ENCODE measurements at places on chromosomes 16 and 17.

GRCh38 chr16:86848821-86849220 is 270.5 kb downstream of the FOXL1 start:
- DNase-seq: no peak

DNA sequence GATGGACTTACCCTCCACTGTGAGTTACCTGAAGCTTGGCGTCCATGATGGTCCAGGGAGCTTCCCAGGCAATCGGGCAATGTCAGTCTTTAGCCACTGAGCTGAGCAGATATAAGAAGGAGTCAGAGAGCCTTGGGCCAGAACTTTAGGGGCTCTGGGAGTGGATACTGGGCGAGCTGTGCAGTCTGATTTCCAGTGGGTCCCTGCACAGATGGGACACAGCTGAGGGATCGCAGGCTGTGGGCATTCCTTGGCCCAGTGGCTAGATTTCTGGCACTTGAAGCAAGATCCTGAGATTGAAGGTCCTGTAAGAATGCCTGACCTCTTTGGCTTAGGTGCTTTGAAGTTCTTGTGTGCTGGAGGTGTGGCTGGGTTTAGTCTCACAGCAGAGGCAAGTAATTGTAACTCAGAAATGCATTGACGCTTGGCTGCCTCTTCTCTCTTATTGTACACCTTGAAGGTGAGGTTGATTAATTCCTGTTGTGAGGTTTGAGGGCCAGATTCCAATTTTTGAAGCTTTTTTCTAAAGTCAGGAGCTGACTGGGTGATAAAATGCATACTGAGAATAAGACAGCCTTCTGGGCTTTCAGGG is 2283.8 kb downstream of the TP53TG3F start:
- no peak for DNase-seq

- DNase-seq: no peak
These were observed 45.5 kb downstream of the TBC1D16 start for GRCh38 chr17:79990051-79990592.

- no peak for DNase-seq
These were observed 829 bp downstream of the PITPNM3 start for GRCh38 chr17:6555331-6556120.

DNA sequence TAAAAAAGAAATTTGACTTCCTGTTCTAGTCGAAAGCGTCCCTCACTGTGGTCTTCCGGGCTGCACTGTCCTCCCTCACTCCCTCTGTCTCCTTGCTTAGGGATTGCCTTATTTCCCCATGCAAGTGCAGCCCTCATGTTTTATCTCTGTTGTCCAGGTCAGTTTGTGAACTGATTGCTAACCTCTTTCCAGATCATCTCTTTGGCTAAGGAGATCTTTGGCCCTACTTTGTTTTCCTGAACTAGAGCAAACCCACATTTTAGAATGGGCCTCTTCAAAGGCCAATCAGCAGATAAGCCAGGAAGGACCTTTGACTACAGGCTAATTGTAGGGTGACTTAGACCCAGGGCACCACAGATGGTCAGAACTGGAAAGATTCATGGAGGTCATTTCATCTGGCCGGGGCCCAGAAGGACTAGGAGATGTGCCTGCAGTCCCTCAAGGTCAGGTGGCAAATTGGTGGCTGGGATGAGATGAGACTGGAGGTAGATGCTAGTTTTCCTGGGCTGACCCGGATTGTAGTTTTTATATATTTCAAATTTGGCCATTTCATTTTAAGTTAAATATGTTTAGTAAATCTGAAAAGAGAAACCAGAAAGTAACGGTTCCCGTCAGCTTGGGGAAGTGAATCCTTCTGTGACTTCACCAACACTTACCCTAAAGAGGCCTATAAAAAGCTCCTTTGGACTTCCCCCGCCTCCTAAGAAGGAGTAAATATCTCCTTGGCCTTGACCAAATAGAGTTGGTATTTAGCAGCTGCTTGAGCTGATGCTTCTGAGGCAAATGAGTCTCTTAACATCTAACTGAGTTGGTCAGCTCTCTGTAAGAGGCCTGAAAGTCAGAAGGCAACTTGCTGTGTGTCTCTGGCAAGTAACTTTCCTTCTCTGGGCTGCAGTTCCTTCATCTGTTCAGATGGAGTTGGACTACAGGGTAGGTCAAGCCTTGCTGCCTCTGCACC is 6.2 kb upstream of the SLC25A19 start:
- no peak for DNase-seq

DNA sequence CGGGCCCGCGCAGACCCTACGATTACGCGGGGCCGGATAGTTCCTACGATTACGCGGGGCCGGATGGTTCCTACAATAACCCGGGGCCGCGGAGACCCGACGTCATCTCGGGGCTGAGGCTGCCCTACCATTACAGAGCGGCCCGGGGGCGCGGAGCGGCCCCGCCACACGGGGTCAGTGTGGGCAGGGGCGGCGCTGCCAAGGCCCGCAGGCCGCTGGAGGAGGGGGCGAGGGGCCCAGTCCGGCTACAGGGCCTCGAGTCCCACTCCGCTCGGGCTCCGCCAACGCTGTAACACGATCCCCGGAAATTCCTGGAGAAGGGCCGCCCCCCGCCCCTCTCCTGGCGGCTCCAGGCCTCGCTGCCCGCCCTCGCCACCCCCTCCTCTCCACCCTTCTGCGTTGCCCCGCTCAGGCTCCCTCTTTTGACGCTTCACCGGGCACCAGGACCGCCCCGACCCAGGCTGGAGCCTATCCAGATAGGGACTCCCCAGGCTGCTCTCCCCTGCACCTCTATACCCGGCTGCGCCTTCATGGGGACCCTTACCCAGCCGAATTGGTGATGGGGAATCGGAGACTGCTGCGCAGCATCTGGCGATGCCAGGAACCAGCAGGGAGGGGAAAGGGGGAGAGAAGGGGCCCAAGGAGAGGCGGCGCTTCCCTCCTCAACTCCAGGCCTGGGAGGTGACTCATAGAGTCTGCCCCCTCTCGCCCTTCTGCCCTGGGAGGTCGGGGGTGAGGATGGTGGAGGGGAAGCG is at the start of gene RAB34:
Gene RAB34, minus strand, starts transcription at position 291 of the 755 bp plus-strand sequence. CDS start 602 bp downstream, outside the sequence.
- no peak for DNase-seq

DNA sequence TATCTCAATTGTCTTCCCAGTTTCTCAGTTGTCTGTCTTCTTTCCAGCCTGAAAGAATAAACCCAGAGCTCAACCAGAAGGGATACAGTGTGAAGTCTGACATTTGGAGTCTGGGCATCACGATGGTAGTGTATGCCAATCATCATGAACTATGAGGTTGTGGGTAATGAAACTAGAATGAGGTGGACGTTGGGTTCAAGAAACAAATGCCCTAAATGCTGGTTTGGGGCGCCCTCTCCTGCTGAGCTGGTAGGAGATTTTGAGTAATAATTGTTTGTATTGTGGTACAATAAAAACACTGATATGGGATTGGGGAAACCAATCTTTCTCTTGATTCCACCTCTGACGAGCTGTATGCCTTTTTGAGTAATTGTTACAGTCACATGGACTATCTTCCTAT is 110.4 kb downstream of the MAP2K6 start:
- no peak for DNase-seq

DNA sequence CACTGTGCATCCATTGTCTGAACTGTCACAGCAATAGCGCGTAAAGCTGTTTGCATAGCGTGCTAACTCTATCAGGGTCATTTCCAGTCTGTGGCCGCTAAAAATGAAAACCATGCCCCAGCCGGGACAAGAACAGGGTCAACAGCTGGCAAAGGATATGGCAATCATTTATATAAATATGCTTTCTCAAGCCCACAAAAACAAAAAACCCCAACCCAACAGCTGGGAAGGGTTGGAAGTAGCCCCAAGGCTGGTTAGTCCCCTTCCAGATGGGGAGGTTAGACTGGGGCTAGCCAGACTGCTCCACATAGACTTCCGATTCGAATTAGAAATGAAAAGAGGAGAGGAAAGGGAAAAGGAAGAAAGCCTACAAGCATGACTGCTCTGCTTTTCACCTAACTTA is 203.3 kb upstream of the TBX2 start:
- no peak for DNase-seq

DNA sequence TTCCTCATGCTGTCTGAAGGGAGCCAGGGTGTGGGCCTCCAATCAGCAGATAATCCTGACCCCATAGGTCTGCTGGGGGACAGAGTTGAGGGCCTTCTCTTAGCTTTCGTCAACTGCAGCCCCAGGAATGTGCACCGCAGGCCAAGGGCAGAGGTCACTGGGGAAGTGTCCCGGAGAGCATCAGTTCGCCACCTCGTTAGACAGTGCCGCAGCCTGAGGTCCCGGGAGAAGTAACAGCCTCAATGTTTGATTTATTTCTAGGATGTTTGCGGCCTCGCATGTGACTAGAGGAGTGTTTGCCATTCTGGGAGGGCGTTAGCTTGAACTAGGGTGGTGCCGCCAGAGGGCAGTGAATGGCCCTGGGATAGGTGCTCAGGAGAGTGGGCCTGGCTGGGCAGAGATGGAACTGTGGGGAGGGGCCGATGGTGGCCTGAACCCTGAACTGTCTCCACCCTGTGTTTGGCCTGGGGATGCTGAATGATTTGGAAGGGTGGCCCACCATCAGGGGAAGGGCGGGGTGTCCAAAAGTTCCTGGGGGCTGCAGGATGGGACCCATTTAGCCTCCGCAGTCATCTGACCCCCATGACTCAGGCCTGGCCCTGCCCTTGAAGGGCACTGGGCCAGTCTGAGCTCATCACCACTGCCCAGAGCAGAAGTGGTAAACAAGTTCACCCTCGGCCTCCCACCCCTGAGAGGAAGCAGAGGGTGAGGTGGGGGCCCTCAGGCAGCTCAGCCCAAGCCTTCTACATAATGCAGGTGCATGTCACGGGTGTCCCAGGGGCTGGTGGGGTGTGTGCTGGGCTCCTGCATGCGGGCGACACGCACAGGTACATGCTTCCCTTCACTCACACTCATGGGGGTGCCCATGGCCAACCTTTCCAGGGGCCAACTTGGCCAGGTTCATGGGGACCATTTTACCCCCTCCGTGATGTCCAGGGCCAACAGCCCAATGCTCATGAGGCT is 12.4 kb upstream of the TAC4 start:
- no peak for DNase-seq

DNA sequence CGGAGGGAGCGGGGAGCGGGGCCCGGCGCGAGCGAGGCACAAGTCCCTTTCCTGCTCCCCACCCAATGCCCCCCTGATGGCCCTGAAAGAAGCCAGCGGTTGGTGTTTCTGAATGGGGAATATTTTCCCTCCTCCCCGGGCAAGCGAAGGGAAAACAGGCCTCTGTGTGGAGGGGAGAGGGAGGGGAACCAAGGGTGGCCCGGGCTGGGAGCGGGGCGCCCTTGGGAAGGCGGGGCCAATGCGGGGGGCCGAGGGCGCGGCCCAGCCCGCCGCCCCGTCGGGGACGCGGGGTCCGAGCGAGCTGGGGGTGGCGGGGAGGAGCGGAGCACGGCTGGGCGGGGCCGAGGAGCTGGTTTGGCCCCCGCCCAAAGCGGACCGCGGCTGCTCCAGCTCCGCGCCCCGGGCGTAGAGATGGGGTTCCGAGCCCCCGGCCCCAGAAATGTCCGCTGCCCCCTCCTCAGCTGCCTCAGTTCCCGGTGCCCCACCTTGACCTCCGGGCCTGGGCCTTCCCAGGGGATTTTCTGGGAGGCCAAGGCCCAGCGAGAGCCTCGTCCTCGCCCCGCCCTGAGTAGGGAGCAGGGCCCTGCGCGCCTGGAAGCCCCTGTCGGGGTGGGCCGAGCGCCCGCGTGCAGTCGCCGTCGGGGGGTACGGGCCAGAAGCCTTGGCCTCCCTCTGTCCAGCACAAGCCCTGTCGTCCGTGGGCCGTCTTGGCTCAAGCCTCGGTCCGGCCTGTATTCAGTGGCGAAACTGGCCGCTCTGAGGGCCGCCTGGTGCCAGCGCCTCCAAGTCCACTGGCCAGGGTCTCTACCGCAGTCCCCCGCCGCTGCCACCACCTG is 3.9 kb upstream of the HEXIM1 start:
- DNase-seq: no peak

DNA sequence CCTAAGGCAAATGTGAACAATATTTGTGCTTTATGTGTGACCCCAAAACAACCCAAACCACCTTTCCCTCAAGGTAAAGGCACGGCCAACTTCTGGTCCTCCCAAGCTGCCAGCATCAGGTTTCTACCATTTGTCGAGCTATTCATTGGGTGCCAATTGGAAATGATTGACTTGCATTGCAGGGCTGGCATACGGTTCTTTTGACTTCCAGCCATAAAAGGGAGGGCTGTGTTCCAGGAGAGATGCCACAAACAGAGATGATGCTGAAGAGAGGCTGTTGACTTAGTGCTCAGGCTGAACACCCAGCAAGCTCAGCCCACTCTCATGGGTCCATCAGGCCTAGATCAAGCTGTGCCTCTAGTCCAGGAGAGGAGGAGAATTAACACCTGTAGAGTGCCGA is 252.4 kb downstream of the GRIN2A start:
- DNase-seq: no peak

- no peak for DNase-seq
These were observed 751 bp upstream of the DOC2B start for GRCh38 chr17:182050-182751.

DNA sequence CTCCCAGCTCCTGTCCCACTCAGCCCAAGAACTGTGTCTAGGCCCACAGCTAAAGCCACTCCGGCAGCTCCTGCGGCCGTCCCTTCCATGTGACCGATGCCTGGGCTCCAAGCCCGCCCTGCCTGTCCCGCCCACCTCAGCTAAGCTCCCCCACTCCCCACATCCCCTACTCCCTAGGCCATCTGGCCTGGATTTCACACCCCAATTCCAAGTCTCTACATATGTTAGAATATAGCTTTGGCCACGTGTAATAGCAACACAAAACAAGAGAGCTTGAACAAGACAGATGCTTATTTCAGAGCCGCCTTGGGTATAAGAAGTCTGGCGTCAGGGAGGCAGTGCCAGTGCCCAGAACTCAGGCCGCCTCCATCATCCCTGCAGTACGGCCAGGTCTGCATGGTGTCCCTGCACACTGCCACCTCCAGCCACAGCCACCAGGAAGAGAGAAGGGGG is 30.0 kb upstream of the USP22 start:
- DNase-seq: no peak

GRCh38 chr17:16342979-16343378 is 10.3 kb downstream of the CENPV start:
- DNase-seq: no peak

GRCh38 chr16:87947356-87948118 is 3.7 kb upstream of the BANP start:
- DNase-seq: no peak

DNA sequence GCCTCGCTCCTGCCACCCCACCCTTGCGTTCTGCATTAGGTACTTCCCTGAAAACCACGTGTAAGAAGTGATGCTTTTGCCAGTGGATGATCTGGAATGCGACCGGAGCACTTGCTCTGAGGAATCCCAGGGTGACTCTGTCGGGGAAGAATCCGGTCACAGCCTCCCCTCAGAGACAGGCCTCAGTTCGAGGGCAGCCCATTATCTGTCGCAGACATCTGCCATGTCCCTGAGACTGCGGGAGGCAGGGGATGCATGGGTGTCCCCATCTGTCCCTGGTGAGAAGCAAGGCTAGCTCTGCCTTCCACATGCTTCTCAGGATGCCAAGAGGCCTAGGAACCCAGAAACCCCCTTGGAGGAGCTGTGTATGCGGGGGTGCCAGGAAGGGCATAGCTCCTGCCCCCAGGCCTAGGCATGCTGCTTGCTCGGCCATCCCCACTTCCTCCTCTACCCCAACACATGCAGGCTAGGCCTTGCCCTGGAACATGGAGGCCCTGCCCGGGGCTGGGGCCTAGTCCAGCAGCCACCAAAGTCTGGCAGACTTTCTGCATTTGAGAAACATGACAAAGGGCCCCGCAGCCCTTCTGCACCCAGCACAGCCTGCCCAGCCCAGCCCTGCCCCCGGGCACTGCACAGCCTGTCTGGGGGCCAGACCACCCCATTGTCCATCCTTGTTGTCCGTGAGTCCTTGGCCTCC is 20.5 kb downstream of the MNT start:
- no peak for DNase-seq

GRCh38 chr17:17073030-17073564 is 30.8 kb downstream of the MPRIP start:
- no peak for DNase-seq
